Activated naive CD8-positive, alpha-beta T cell treated with anti-CD3 and anti-CD28 coated beads for 36 hours (primary cell): ENCODE measurements at places on chromosomes 1 and 21. TPM values are rescaled to one million over a fixed set of nuclear protein-coding genes. Genes with fewer than 3 reads are reported as not detected.

- no peak for DNase-seq
Measured at GRCh38 chr21:28220680-28221079, 772.0 kb downstream of the LTN1 start.

DNA sequence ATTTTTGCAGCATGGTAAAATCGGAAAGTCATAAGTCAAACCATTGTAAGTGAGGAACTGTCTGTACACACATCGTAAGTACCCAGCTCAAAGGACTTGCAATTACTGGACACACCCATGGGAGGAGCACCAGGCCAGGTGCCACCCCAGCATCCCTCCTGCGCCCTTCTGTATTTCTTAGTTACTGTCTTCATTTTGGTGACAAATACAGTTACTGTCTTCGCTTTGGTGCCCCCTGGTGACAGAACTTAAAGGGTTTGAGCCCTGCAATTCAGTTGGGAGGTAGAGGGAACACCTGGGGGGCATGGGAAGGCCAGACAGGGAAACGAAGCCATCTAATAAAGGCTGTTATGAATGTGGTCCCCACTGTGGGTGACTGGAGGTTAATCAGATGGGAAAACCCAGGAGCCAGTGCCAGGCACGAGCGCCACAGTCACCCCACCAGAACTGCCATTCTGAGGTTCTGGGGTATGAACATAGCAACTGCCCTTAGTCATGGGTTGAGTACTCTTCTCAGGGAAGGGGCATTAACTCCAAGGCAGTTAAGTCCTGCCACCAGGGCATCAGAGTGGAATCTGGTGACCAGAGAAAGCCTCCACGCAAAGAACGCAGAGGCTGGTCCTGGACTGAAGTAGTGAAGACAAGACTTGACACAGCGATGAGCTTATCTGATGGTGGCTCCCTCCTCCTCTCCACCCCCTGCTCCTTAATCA, 612.9 kb downstream of the PTPRU start:
- DNase-seq = peak; percentile 23

GRCh38 chr1:110722807-110723206, 48.1 kb upstream of the KCNA3 start:
- DNase-seq = no peak

GRCh38 chr21:25556091-25556490, 51.2 kb downstream of the MRPL39 start:
- DNase-seq = no peak

GRCh38 chr1:36918604-36919003, 115.7 kb downstream of the GRIK3 start:
- no peak for DNase-seq

Gene TMEM200B
- 0.90 TPM for total RNA-seq

Gene FCAMR
- total RNA-seq = not detected

Gene ATF3
- 42.4 TPM for total RNA-seq

Gene LCE1E
- not detected for total RNA-seq
